Substantia nigra (tissue), 51 donors: ENCODE measurements at places on chromosomes 3 and 15.

DNA sequence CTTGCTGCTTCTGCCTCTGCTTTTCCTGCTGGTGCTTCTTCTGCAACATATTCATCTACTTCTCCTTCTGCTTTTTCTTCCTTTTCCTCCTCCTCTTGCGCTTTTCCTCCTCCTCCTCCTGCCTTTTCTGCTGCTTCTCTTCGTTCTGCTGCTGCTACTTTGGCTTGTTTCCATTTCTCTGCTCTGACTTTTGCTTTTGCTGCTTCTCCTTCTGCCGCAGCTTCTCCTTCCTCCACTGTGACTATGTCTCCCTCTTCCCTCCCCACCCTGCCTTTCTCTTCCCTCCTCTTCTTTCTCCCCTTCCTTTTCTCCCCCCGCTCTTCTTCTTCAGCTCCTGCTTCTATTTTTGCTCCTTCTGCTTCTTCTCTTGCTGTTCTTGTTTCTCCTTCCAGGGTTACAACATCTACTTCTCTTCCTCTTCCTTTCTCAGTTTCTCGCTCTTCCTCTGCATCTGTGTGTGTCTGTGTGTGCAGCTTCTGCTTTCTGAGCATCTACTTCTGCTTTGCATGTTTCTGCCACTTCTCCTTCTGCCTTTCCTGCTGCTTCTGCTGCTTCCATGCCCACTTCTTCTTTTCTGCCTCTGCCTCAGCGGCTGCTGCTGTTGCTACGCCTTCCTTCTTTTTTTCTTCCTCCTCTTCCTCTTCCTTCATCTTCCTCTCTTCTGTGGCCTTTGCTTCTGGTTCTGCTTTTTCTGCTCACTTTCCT is 51.4 kb downstream of the FAM43A start:
- DNase-seq = no peak

- no peak for DNase-seq
Observed at GRCh38 chr3:182215881-182216280, 504.2 kb downstream of the SOX2 start.

DNA sequence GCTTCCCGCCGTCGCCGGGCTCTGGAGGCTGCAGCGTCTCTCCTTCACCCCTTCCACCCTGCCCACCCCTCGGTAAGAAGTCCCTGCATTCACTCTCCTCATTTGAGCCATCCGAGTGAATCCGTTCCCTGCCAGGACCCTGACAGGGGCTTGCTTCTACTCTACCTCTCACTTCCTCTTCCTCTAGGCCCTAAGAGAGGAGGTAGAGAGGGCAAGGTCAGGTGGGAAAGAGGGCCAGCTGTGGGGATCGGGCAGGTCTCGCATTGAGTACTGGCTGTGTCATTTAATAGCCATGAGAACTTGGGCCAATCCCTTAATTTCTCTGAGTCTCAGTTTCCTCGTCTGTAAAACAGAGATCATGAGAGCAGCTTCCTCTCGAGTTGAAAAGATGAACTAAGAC is 283.6 kb downstream of the UACA start:
- no peak for DNase-seq

DNA sequence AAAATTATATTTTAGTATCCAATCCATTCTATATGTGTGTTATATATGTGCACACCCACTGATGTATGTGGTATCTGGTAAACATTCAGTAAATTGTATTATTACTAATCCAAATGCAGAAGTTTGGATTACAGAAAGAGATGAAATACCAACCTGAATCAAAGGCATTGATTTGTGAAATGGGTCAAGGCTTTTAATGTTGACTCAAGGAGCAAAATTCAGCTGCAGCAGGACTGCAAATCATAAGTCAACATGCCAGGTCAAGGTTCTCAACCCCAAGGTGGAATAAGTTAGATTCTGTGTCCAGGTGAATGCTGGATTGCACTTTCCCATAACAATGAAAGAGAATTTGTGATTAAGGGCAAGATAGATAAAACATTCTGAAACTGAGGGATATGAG is 190.7 kb downstream of the GAP43 start:
- DNase-seq = no peak

GRCh38 chr15:80214910-80215309 is 37.1 kb downstream of the CTXND1 start:
- no peak for DNase-seq

DNA sequence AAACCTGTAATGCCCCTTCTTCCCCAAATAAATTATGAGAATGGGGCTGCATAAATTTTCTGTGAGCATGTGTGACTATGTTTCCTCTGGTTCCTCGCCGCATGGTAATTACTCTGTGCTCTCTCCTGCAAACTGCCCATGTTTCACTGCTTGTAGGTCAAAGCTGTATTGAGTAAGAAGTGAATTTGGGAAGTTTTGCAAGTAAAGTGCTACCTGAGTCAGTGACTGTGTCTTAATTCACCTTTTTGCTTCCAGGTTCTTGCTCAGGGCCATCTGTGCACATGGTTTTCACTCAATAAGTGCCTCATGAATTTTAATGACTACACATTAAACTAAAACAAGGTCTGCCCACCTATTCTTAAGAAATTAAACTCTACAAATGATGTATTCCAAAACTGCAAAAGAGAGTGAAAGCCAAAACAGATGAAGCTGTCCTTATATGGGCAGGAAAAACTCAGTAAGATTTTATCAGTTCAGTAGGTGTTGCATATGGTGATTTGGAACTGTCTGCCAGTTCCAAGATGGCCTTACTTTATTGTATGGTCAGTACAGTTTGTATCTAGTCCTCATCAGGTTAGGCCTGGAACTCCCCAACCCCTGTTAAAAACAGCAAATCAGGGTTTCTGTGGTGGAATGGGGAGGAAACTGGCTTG is 100.0 kb downstream of the LPP start:
- no peak for DNase-seq

GRCh38 chr3:126918355-126918821 is 64.5 kb upstream of the PLXNA1 start:
- DNase-seq = no peak

DNA sequence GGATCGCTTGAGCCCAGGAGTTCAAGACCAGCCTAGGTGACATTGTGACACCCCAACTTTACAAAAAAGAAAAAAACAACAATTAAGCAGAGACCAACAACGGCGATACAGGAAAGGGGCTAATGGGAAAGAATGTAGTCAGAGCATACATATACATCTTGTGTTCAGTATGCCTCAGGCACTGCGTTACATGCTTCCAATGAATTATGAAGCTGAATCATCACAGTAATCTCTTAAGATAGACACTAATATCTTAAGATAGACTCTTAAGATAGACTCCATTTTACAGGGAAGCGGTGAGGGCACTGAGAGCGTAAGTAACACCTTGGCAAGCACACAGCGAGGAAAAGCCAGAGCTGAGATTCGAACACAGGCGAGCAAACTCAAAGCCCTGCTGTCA is 6.1 kb upstream of the LDHAL6B start:
- DNase-seq = no peak

- DNase-seq = no peak
Observed at GRCh38 chr3:143914257-143914656, 57.4 kb upstream of the DIPK2A start.

DNA sequence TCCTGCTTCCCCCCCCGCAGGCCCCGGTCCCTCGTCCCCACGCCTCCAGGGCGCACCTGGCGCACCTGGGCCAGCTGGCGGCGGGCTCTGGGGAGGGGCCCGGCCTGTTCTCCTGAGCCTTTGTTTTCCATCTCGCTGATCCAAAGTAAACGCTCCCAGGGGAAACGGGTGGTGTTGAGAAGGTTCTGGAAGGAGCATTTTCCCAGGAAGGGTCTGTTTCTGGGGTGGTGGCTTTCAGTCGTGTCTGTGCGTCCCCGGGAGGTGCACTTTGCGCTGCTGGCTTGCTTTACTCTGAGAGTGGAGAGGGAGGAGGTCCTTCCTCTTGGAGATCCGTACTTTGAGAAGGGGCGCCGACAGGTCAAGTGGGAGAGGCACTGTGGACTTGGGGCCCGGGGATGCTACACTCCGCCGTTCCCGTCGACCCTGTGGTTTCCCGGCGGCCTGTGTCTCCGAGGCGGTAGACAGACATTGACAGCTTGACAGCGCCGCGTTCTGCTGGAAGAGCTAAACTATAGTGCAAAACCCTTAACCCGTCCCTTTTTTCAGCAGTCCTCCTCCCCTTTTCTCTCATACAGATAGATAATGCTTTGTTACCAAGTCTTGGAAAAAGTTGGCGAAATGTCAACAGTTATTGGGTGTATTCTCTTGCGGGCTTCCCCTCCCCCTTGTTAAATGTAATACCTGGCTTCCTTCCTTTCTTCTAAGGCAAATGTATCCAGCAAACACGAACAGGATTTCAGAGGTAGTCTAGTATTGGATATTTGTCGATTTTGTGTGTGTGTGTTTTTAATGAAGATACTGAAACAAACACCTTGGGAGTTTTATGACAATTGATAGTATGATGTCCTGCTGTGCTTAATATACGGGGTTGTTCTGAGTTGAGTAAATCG is 6.5 kb downstream of the TPM1 start:
- DNase-seq = no peak

DNA sequence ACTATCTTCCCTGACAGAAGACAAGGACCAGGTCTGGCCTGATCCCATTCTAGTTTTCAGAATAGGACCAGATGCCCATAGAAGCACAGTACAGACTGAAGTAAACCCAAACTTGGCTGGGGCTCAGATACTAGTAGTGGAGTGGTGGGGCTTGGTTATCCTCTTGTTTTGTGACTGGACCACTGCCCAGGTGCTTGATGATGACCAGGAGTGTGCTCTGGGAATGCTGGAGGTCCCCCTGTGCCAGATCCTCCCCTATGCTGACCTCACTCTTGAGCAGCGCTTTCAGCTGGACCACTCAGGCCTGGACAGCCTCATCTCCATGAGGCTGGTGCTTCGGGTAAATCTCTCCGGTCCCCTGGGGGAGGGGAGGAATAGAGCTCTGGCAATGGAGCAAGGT is 36.3 kb downstream of the ESYT3 start:
- DNase-seq = no peak

DNA sequence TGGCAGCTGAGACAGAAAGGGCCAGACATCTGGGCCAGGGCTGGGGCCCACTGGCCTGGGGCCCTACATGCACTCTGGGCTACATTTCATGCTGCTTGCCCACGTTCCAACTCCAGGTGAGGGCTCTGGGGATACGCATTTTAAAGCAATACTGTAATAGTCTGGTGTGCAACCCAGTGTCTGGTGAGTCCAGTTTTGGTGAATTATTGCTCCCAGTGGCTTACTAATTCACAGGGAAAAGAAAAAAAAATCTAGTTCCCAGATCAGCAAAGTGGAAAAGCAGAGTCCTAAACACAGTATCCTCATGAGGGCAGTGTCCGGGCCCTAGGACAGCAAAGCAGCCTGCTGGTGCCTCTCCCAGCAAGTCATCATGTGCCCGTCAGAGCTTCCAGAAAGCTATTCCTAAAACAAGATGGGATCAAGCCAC is 82.4 kb downstream of the CCNL1 start:
- peak; percentile 15 for DNase-seq

- no peak for DNase-seq
Observed at GRCh38 chr3:53726643-53727042, 119.6 kb downstream of the CHDH start.

- no peak for DNase-seq
Observed at GRCh38 chr3:98151241-98151640, 4.0 kb downstream of the OR5H14 start.
